ENCODE measurements at places on chromosomes 3 and 15. TPM values are rescaled to one million over a fixed set of nuclear protein-coding genes. Genes with fewer than 3 reads are reported as not detected.

Gene EFHB
- 1.4 TPM for total RNA-seq

Gene DNAH12
- 1.1 TPM for total RNA-seq

DNA sequence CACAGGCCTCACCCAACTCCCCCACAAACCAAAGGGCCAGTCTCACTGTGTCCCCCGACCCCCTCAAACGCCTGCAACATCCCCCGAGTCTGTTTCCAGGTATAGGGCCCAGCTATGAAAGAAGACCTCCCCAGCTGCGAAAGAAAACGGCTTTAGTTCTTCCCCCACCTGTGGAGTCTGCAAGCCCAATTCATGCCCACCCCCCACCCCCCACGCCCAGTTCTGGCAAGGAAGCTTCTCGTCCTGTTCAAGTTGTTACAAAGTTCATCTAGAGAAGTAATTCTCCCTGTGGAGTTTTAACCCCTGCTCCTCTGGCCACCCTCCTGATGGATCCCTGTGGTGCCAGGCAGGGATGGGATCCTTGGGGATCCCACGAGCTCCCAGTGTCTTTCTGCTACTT is 54.4 kb downstream of the CCDC66 start:
- H3K27ac ChIP-seq, result no peak overlapping the region
- no peak for DNase-seq
- no peak overlapping the region for H3K4me3 ChIP-seq
- no peaks in the 10 kb centered on the region for H3K27me3 ChIP-seq
- no peaks in the 10 kb centered on the region for H3K4me1 ChIP-seq

DNA sequence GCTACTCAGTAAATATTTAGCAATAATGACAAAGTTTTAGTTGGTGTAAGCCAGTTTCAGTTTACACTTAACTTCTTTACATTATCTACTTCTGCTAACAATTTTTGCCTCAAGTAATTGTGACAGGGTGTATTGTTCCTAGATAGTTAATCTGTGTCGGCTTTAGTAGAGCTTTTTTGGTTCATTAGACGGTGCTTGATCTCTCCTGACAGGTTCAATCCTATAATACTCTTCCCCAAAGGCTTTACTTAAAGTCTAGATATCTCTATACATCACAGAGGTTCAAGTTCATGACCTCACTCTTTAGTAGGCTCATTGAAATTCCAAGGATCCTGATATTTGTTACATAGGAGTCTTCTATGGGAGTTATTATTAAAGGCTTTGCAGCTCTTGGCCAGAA is 365.6 kb upstream of the DPPA4 start:
- no peaks in the 10 kb centered on the region for H3K27me3 ChIP-seq
- DNase-seq, result no peak
- no peak overlapping the region for H3K27ac ChIP-seq

Gene NOX5
- not detected for total RNA-seq

DNA sequence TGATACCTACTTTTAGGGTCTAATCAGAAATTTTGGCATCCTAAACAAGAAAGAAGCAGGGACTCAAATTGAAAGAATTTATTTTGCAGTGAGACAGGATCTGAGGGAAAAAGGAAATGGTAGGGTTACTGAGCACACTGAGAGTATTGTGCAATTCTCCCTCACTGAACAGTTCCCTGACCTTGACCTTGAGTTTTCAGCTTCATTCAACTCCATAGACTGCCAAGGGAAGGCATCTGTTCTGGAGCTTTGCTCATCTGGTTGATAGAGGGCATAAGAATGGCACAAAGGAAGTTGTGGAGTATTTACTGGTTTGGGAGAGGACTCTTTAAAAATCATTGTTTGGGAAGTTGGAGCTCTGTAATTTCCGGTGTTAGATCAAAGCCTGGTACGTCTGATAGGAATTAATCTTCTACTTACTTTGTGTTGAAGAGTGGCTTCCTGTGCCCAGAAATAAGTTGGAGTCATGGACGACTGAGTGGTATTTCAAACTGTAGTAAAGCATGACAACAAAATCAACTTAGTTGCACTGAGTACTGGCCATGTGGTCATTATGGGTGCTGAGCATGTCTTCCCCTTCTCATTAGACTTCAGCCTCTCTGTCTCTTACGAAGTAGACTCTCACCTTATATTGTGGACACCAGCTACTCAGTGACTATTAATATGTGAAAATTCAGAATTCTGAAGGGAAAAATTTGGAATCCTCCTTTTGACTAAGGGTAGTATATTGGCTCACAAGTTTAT is 40.8 kb downstream of the CLDN1 start:
- DNase-seq, result no peak
- H3K27me3 ChIP-seq, result no peaks in the 10 kb centered on the region
- H3K4me1 ChIP-seq, result peaks cover 2% of the 10 kb centered on the region
- H3K36me3 ChIP-seq, result peaks cover 1% of the 10 kb centered on the region
- H3K27ac ChIP-seq, result no peak overlapping the region

Gene P2RY14
- total RNA-seq, result not detected

- H3K27me3 ChIP-seq, result no peaks in the 10 kb centered on the region
- H3K4me3 ChIP-seq, result no peak overlapping the region
- peaks cover 46% of the 10 kb centered on the region for H3K4me1 ChIP-seq
- no peak for DNase-seq
Observed at GRCh38 chr3:51389423-51390183, 1.5 kb upstream of the RBM15B start.

Gene PDZRN3
- total RNA-seq, result 31.0 TPM

DNA sequence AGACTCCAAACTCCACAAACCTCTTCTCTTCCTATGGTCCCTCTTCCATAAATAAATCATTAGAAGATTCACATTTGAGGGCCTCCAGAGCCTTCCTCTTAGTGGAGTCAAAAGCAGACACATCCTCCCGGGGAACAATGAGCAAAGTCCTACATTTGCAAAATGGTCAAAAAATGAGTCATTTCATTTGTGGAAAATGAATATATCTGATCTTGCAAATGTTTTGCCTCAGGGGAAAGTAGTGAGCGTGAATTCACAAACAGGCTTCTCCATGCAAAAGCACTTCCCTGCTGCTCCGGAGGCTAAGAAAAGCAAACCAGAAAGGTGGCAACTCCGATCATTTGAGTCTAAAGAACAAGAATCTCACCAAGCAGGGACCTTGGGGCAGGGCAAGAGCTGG is 86.7 kb upstream of the IQSEC1 start:
- DNase-seq, result no peak
- H3K4me1 ChIP-seq, result no peaks in the 10 kb centered on the region
- H3K36me3 ChIP-seq, result no peaks in the 10 kb centered on the region
- peaks cover 3% of the 10 kb centered on the region for H3K27me3 ChIP-seq
- no peak overlapping the region for H3K4me3 ChIP-seq
- no peak overlapping the region for H3K27ac ChIP-seq

- DNase-seq, result no peak
- no peaks in the 10 kb centered on the region for H3K36me3 ChIP-seq
- peaks cover 38% of the 10 kb centered on the region for H3K27me3 ChIP-seq
- no peak overlapping the region for H3K27ac ChIP-seq
- H3K4me3 ChIP-seq, result no peak overlapping the region
Observed at GRCh38 chr3:187314176-187314575, 22.6 kb upstream of the MASP1 start.

DNA sequence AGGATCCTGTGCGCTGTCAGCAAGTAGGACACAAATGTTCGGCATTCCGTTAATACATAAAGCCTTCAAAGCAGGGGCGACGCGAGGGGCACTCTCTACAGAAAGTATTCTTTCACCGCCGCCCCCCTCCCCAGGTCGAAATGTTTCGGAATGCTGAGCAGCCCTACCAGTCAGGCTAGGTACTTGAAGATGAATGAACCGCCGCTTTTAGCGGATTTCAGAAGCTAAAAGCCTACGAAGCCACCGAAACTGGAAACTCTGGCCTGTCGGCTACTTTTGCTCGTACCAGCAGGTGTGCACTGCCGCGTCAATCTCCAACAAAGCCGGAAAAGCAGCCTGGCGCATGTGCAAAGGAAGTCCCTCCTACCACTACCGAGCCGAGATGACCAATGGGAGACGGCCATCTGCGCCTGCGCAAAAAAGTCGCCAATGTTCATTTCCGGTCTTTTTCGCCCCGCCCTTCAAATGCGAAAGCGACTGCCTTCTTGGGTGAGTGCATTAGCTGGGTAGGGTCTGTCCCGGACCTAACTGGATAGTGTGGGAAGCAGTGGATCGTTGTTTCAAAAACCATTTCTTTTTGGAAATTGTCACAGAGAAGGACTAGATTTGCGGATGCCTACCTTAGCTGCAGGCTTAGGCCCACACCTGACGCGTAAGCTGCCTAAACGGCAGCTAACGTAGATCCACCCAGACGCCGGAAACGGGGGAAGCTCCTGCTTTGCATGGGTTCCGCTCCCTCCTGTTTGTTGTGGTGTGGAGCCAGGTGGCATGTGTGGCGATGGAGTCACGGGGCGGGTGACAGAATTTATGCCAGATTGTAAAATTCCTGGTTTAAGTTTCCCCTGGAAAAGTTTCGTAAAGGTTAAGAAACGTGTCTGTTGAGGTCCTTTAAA is at the start of gene WDR5B:
TSS of gene WDR5B (minus strand) at position 301 of the 893 bp plus-strand sequence. CDS start 534 bp downstream, outside the sequence.
- peak; percentile 97 for DNase-seq
- H3K4me3 ChIP-seq, result peak within 1 kb of the TSS; percentile 91
- no peaks in the 10 kb centered on the region for H3K27me3 ChIP-seq
- peak within 1 kb of the TSS; percentile 98 for H3K27ac ChIP-seq
- peaks cover 6% of the 10 kb centered on the region for H3K36me3 ChIP-seq
- H3K4me1 ChIP-seq, result peaks cover 18% of the 10 kb centered on the region

DNA sequence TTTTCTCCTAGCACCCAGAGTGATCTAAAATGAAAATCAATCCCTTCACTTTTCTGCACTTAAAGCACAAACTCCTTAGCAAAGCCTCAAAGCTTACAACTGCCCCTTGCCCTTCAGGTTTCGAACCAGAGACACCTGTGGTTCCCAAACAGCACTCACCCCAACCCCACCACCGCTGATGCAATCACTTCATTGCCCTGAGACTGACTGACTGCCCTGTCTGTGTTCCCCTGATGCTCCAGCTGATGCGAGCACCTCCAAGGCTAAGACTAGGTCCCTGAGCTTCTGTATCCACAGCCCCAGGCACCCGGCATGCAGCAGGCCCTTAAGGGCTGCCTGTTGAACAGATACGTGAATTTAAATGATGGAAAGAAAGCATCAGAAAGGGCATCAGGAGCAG is 127.3 kb downstream of the ZNF621 start:
- no peaks in the 10 kb centered on the region for H3K36me3 ChIP-seq
- H3K27me3 ChIP-seq, result peaks cover 8% of the 10 kb centered on the region

- no peak overlapping the region for H3K4me3 ChIP-seq
- no peaks in the 10 kb centered on the region for H3K4me1 ChIP-seq
- no peak for DNase-seq
- H3K27me3 ChIP-seq, result no peaks in the 10 kb centered on the region
Observed at GRCh38 chr3:120587332-120587975, 8.7 kb upstream of the NDUFB4 start.

Gene CEP70
- 55.7 TPM for total RNA-seq

GRCh38 chr3:39138804-39139415 is 14.5 kb downstream of the CSRNP1 start:
- H3K4me3 ChIP-seq, result no peak overlapping the region
- peaks cover 8% of the 10 kb centered on the region for H3K36me3 ChIP-seq
- H3K27ac ChIP-seq, result no peak overlapping the region
- H3K4me1 ChIP-seq, result peaks cover 13% of the 10 kb centered on the region
- peaks cover under 1% of the 10 kb centered on the region for H3K27me3 ChIP-seq
- no peak for DNase-seq

GRCh38 chr15:45535486-45536042 is 13.0 kb upstream of the SLC30A4 start:
- H3K27ac ChIP-seq, result peak overlapping the region; percentile 96
- no peaks in the 10 kb centered on the region for H3K27me3 ChIP-seq
- no peak for DNase-seq
- peaks cover 26% of the 10 kb centered on the region for H3K4me1 ChIP-seq
- H3K36me3 ChIP-seq, result no peaks in the 10 kb centered on the region

Gene WNT5A
- total RNA-seq, result 13.8 TPM

DNA sequence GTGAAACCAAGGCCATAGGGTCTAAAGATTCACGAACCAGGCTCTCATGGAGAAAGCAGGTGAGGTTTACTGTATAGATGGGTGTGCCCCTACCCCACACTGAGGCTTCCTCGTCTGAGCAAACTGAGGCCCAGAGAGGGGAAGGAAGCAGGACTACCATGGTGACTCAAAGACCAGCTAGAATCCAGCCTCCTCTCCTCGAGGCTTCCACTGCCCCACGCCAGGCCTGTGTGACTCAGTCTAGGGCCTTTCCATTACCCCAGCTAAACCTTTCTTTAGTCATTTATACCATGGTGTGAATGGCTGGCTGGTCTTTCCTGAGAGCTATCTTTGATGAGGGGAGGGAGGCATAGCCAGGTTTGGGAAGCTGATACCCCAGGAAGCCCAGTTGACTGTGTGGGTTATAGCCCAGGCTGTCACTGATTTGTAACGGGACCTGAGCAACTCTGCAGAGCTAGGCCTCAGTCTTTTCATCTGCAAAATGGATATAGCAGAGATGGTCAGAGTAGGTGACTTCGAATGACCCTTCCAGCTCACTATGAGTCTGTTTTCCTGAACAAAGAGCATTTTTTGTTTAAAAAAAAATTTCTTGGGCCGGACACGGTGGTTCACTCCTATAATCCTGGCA is 3.0 kb upstream of the RHO start:
- no peak overlapping the region for H3K27ac ChIP-seq
- H3K4me1 ChIP-seq, result peaks cover 6% of the 10 kb centered on the region
- H3K4me3 ChIP-seq, result no peak overlapping the region

Gene CDHR4
- total RNA-seq, result not detected

DNA sequence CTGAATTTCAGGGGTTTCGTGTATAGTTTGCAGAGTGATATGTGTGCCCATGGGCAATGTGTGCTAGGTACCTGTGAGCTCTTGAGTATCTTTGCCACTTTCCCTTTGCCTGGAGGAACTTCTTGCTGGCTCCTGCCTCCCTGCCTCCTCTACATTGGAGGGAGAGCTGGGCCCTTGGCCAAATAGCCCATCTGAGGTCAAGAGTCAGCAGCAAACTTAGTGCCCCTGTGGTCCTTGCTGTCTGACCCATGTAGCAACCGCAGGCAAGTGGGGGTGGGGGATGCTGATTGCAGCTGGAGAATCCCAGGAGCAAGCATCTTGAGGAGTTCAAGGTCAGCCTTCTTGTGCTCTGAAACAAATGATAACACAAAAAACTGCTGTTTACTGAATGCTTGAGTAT is 5.4 kb upstream of the TBC1D21 start:
- no peak overlapping the region for H3K4me3 ChIP-seq
- no peak overlapping the region for H3K27ac ChIP-seq
- DNase-seq, result no peak

- peak overlapping the region; percentile 77 for H3K27ac ChIP-seq
- H3K36me3 ChIP-seq, result no peaks in the 10 kb centered on the region
- H3K27me3 ChIP-seq, result no peaks in the 10 kb centered on the region
- peaks cover 19% of the 10 kb centered on the region for H3K4me1 ChIP-seq
- DNase-seq, result no peak
- peak overlapping the region; percentile 69 for H3K4me3 ChIP-seq
Observed at GRCh38 chr3:110164632-110165369, 827.5 kb upstream of the DPPA4 start.

- H3K36me3 ChIP-seq, result no peaks in the 10 kb centered on the region
- peaks cover 11% of the 10 kb centered on the region for H3K4me1 ChIP-seq
- no peak for DNase-seq
- H3K27me3 ChIP-seq, result no peaks in the 10 kb centered on the region
- no peak overlapping the region for H3K4me3 ChIP-seq
- peak overlapping the region; percentile 29 for H3K27ac ChIP-seq
Observed at GRCh38 chr15:31177951-31178350, 76.4 kb upstream of the TRPM1 start.

Gene FGF12
- 6.1 TPM for total RNA-seq

Gene TAGLN3
- total RNA-seq, result 9.0 TPM
